Fibroblast of villous mesenchyme (primary cell): ENCODE measurements at places on chromosomes 12 and 14. TPM values are rescaled to one million over a fixed set of nuclear protein-coding genes. Genes with fewer than 3 reads are reported as not detected.

The CCDC38 gene
- total RNA-seq: not detected in 2 replicates

The KRT85 gene
- not detected in 2 replicates for total RNA-seq

The LMNTD1 gene
- not detected in 2 replicates for total RNA-seq

- DNase-seq: peak; percentile 39
These were observed 3.5 kb downstream of the KLRD1 start for GRCh38 chr12:10310926-10311720.

The LBHD2 gene
- total RNA-seq: not detected in 2 replicates

The E2F7 gene
- total RNA-seq: 10.4 and 17.4 TPM in 2 replicates

GRCh38 chr14:90297876-90298629 is 33.7 kb downstream of the NRDE2 start:
- DNase-seq: no peak

The LGR5 gene
- not detected in 2 replicates for total RNA-seq
